ENCODE measurements at places on chromosomes 2 and 18.

DNA sequence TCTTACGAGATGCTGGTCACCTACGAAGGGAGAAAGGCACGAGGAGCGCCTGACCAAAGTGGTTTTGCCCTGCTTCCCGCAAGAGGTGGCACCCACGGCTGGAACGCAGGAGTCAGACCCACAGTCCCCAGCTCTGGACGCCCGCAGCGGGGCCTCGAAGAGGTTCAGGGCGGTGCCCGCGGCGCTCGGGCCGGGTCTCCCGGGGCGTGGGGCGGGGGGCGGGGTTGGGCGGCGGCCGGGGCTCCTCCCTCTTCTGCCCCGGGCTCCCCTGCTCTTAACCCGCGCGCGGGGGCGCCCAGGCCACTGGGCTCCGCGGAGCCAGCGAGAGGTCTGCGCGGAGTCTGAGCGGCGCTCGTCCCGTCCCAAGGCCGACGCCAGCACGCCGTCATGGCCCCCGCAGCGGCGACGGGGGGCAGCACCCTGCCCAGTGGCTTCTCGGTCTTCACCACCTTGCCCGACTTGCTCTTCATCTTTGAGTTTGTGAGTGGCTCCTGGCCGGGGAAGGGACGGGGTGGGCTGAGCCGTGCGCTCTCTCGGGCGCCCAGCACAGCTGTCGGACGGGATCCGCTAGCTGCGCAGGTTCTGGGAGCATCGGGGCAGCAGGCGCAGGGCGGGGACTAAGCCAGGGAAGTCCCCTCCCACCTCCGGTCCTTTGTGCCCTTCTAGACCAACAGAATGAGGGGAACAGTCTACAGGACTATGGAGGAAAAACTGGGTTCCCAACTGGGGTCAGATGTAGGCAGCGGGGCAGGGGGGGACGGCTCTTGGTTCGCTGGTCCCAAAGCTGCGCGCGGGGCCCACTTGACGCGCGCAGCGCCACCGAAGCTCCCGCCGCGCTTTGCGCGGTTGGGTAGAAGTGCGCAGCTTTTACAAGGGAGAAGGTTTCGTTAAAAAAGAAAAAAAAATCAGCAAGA lies at the start of gene MAL:
TSS of gene MAL (plus strand) at position 303 of the 914 bp plus-strand sequence. CDS start at position 388, 85 bp downstream.
- peak; percentile 35 for DNase-seq

- no peak for DNase-seq
These were observed 49.5 kb upstream of the ACYP2 start for GRCh38 chr2:54065891-54066290.

DNA sequence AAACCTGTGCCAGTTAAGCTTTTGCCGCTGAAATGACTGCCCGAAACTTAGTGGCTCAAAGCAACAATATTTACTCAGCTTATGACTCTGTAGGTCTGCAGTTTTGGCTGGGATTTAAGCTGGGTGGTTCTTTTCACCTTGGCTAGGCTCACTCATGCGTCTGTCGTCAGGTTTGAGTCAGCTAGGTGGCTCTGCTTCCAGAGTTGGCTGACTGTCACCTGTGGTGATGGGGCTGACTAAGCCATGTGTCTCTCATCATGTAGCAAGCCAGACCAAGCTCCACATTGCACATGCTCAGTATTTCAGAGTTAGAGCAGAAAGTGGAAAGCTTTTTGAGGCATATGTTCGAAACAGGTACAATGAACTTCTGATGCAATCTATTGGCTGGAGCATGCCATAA lies 354.8 kb downstream of the MEIS1 start:
- no peak for DNase-seq

DNA sequence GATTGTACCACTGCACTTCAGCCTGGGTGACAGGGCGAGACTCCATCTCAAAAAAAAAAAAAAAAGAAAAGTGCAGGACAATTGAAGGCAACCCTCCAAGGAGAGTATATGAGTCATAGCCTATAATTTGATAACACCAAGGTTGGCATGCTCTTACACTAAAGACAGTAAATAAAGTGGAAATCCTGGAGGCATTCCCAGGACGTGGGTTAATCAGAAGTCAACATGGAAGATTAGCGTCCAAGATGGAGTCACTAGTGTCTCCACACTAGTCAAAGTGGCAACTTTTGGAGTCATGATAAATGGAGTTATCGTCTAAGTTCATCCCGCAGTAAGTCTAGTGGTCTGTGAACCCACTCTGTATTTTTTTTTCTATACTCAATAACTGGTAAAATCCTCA lies 21.2 kb upstream of the UGGT1 start:
- no peak for DNase-seq

DNA sequence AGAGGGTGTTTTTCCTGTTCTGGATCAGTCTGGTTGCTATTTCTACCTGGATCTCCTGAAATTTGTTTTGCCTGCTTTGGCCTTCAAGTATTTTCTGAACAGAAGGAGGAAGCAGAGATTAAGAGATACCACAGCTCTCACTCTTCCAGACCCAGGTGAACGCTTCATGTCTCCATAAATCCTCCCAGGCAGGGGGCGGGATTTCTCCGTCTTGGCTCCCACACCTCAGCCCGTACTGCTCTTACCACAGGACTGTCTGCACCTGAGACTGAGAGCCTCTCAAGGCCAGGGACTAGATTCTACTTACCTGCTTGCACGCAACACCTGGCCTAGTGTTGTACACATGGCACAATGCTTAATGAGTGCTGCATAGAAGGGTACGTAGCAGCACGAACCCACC lies 59.9 kb upstream of the LRPPRC start:
- no peak for DNase-seq

- DNase-seq, result no peak
These were observed 59.0 kb upstream of the DNMT3A start for GRCh38 chr2:25400576-25401216.

- DNase-seq, result no peak
These were observed 303.2 kb upstream of the MC4R start for GRCh38 chr18:60675801-60676200.

GRCh38 chr2:7111626-7112025 lies 194.4 kb downstream of the RNF144A start:
- DNase-seq, result no peak

GRCh38 chr2:241814643-241815476 lies 5.9 kb downstream of the NEU4 start:
- no peak for DNase-seq

- no peak for DNase-seq
These were observed 154.0 kb downstream of the CLIP4 start for GRCh38 chr2:29269095-29269764.

GRCh38 chr2:203774760-203775159 lies 68.3 kb downstream of the CD28 start:
- DNase-seq, result no peak

DNA sequence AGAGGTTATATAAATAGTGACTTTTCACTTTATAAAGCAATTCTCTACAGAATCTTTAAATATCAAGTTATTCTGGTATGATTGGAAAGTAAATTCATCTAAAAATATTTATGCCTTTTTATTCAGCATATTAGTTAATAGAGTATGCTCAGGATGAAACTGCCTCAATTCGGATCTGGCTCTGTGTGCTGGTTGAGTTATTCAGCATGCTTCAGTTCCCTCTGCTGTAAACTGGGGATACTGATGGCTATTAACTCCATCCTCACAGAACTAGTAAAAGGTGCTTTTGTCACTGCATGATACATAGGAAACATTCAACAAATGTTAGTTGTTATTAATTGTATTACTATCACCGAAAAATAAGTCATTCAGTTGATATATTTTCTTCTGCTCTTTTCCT lies 250.3 kb downstream of the NRXN1 start:
- DNase-seq, result no peak

DNA sequence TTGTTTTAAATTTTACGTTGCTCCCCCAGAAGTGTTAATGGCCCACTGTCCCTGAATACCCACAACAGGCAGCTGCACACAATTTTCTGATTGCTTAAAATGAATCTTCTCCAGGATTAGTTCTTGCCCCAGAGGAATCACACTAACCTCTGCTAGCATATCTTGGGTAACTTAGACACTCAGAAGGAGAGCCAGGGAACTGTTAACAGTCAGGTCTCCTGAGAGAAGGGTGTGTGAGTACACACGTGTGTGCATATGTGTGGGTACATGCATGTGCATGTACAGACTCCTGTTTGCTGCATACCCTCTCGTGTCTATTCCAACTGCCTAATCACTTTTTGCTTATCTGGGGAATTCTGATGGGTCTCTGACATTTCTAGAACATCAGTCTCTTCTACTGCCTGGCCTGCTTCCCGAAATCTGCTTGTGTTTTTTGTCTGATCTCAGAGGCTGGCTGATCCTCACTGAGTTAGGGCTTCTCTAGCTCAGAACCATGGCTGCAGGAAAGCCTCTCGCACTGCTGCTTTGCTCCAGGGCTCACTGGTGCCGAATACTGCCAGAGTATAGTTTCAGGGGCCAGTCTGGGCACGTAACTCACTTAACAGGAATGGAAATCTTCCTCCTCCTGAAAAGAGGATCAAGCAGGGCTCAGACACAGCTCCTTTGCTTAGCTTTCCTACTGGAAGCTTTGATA lies 62.8 kb downstream of the PRELID3A start:
- no peak for DNase-seq

GRCh38 chr2:156526950-156527636 lies 90.9 kb downstream of the GPD2 start:
- no peak for DNase-seq

- DNase-seq, result no peak
These were observed 724.5 kb downstream of the EPHA4 start for GRCh38 chr2:220847589-220847988.

DNA sequence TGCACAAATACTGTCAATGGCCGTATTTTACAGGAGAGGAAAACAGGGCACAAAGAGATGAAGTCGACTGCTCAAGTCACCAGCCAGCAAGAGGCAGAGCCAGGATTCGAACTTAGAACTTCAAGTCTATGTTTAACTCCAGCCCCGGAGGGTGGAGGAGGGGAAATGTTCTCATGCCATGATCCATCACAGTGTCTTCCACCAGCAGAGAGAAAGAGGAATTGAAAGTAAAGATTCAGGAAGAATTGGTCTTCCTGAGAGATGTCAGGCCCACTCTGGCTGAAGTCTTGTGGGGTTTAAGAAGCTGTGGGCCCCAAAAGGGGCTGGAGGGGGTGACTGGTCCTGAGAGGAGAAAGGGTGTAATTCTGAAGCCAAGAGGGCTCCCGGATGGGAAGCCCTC lies 260.0 kb downstream of the TNS1 start:
- no peak for DNase-seq

- DNase-seq, result no peak
These were observed 33.0 kb downstream of the RAB1A start for GRCh38 chr2:65096948-65097347.

DNA sequence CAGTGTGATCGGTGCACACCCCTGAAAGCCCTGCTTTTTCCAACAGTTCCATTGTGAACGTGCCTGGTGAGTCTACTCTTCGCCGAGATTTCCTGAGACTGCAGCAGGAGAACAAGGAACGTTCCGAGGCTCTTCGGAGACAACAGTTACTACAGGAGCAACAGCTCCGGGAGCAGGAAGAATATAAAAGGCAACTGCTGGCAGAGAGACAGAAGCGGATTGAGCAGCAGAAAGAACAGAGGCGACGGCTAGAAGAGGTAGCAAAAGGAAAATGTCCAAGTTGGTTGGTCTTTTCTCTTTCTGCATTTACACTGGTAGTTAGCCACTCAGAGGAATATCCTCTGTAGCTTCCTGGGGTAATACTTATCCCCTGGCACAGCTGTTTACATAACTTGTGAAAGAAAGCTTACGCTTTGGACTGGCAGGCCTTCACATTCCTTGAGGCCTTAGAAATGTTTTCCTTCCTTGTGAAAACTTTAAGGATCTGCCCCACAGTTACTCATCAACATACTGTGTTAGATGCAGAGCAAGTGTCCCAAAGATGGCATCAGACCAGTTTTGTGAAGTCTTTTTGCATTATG lies 146.6 kb downstream of the MAP4K4 start:
- DNase-seq, result no peak

- no peak for DNase-seq
These were observed 55.7 kb downstream of the MSH6 start for GRCh38 chr2:47838686-47839085.

DNA sequence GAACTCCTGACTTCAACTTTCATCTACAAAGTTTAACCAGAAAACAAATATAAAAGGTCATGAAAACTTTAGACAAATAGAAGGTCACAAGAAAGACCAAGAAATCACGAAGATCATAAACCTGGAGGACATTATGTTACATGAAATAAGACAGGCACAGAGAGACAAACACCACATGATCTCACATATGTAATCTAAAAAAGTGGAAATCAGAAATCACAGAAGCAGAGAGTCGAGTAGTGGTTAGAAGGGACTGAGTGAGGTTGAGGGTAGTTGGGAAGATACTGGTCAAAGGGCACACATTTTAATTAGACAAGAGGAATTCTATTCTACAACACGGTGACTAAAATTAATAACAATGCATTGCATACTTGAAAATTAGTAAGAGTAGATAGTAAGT lies 1.4 kb downstream of the GCFC2 start:
- no peak for DNase-seq

DNA sequence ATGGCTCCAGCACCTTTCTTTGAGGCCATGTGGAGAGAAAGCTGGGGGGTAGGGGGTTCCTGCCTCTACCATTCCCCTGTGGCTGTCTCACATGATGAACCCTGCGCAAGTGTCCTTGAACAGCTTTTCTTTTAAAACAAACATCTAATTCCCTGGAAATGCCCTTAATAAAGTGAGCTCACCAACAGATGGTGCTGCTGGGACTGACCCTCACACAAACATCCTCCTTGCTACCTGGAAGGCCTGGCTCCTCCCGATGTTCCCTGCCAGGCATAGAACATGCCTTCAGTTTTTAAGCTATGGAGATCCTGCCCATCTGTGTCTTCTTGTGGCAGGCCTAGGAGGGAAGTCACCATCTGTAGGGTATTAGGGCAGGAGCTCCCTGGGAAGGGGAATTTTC lies 60.7 kb upstream of the GATA6 start:
- DNase-seq, result no peak

DNA sequence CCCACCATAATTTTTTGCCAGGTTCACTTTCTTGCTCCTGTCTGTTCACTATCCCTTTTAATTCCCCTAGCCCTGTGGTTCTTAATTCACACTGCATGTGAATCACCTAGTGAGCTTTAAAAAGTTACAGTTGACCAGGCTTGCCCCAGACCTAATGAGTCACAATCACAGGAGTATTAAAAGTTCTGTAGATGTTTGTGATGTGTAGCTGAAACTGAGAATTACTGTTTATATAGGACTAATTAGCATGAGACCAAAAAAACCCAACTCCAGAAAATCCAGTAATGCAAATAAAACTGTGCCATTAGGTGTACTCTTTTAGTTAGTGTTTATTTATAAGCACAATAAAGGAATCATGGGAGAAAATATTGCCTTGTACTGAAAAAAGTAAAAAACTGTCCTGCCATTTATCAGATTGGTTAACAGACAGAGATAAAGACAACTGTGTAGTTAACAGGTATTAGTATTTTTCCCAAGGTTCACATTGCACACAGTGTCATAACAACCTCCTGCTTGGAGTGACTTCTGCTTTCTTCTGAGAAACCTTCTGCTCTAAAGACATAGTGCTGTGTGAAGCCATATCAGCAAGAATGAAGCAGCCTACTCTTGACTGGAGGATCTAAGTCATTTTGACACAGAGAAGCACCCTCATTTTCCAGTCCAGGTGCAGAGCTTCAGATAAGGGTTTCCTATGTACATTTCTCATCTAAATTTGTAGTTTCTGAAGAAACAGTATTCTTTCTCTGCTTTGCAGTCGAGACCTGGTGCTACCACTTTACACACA lies 39.0 kb downstream of the VAPA start:
- no peak for DNase-seq

GRCh38 chr2:216665717-216666116 lies 29.6 kb downstream of the IGFBP5 start:
- DNase-seq, result no peak
